ENCODE measurements at places on chromosomes 11 and 22.
A peak's percentile ranks its signal among the peaks of the same experiment; 100 is the strongest.

GRCh38 chr11:116336540-116336939 lies 436.2 kb downstream of the BUD13 start:
- DNase-seq, result no peak

GRCh38 chr11:43515090-43515489 lies 156.4 kb downstream of the TTC17 start:
- DNase-seq, result no peak

DNA sequence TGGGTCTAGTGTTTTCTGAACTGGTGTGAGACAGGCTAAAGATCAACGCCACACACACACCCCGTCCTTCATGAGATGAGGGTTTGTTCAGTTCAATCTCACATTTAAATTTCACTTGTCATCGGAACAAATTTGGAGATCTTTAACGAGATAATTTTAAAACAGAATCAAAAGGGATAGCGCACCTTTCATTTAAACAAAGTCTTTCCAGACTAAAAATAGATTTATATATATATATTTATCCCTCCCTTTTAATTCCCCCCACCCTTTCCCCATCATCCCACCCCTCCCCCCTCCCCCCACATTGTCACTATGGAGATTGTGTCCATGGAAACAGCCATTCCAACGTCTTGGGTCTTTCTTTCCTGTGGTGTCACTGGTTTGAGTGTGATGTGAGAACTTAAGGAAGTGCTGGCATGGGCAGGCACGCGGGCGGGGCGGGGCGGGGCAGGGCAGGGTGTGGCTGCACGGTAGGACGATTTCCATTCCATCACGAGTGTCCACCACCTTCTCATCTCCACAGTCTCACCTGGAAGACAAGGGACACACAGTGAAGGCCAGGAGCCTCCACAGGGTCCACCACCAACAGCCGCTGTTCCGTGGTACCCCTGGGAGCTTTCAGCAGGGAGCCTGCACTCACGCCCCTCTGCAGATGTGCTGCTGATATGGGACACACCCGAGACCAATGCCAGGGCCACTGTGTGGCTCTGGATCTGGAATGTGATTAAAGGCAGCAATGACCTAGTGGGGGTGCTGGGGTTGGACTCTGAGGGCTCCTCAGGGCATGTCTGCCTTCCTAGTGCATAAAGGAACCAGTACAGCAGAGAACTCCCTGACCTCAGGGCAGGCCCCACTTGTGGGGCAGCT lies 30.5 kb upstream of the CYP2D6 start:
- no peak for DNase-seq

DNA sequence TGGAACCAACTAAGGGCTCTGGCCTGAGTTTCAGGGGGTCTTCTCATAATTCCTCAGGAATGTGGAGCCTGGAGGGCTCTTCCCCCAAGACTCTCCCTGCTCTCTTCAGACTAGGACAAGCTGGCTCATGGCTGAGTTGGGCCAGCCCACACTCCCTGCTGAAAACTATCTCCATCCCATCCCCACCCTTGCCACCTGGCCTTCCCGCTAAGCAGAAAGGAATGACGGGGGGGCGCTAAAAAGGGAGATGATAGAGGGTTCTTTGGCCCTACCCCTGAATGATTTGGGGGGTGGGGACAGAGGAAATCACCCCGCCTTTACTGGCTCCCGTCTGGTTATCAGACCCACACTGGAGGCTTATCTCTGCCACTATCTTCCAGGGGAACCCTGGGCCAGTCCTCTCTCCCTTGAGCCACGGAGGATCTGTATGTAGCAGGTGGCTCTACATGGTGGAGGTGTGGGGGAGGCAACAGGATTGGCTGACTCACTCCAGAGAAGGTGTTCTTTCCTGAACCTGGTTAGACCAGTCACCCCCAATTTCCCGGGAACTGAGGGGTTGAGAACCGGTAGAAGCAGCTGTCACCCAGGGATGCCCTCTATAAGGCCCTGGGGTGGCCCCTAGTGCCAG lies 5.7 kb downstream of the SMTN start:
- no peak for DNase-seq

DNA sequence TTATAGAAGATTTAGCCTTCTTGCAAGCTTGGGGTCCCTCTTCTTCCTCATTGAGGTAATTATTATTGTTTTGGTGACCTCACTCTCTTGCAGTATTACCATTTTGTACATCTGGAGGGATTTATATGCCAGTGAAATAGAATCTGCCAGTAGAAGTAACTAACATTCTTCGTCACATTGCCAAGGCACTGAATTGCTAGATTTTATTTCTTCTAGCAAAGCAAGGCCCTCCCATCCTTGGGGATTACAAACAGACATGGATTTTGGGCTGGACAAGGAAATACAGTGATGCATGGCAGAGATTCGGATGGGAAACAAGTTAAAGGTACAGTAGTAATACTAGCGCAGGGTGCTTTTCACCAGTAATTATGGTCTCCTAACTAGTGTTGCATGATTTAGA lies 7.8 kb downstream of the ADAMTS15 start:
- DNase-seq, result no peak

DNA sequence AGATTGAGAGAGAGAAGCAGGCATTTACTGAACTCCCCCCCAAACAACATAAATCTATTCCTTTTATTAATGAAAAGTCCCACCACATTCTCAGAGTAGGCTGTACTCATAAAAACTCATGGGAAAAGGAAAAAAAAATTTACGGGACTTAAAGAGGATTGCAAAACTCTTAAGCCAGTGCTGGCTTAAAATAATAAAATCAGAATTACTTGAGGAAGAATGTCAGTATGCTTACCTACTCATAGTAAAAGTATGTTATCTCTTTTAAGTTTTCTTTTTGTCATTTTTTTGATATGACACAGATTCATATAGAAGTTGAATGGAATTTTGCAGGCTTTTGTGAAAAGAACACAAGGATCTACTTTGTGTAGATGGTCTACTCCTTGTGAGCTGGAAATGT lies 126.3 kb downstream of the LUZP2 start:
- DNase-seq, result no peak

GRCh38 chr11:111358038-111359001 lies 20.8 kb downstream of the POU2AF1 start:
- no peak for DNase-seq

- DNase-seq, result no peak
Measured at GRCh38 chr22:19859861-19860510, 5.3 kb upstream of the GNB1L start.

- DNase-seq, result no peak
Measured at GRCh38 chr11:46850829-46851380, 4.8 kb upstream of the CKAP5 start.

DNA sequence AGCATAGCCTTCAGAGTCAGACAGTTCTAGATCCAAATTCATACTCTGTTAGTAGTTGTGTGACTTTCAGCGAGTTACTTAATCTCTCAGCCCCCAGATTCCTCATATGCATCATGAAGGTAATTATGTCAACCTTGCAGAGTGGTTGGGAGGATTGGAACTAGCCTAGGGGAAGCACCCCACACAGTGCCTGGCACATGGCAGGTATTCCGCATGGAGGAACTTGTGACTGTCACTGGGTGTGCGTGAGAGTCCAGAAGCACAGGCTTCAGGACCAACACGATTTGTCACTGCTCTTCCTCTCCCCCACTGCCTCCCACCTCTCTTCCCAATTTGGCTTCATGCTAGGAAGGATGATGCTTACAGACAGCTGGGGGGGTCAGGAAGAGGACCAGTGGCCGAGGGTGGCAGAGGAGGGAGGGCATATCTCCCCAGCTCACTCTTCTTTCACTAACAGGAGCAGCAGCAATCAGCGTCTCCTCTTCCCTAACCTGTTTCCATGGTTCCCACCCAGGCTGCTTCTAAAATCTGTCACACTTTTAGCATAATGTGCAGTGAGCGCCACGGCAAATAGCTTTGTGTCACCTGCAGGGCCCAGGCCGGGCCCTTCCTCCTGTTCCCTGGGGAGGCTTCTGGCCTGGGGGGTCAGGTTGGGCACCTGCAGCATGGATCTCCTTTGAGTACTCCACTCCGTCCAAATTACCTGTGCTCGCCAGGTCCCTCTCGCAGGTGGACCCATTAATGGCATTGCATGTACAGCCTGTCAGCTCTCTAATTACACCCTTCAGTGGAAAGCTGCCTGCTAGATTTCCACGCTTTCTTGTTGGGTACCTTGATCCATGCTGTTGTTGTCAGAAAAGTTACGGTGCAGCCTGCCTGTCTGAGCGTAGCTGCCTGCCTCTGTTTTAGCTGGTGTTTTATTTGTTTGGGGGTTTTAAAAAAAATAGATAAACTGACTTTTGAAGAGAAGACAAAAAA lies 400.4 kb downstream of the NXPE2 start:
- no peak for DNase-seq

- DNase-seq, result no peak
Measured at GRCh38 chr11:12704049-12704448, 29.8 kb downstream of the TEAD1 start.

GRCh38 chr11:120586072-120586471 lies 74.5 kb downstream of the GRIK4 start:
- no peak for DNase-seq

DNA sequence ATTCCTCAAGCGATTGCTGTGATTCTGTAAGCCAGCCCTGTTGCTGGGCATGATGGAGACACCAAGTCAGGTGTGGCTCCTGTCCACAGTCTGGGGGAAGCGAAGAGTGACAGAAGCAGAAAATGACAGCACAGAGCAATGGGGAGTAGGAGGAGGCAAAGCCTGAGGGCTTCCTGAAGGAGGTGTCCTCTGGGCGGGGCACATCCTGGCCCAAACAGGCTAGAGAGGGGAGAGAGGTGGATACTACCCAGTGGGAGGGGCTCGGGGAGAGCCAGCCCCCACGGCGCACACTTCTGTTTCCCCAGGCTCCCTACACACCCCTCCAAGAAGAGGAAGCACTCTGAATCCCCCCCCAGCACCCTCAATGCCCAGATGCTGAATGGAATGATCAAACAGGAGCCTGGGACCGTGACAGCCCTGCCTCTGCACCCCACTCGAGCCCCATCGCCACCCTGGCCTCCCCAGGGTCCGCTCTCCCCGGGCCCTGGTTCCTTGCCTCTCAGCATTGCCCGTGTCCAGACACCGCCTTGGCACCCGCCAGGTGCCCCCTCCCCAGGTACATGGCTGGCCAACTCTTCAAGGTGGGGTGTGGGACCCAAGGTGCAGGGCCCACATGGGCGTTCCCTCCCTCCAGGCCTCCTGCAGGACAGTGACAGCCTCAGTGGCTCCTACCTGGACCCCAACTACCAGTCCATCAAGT lies 18.9 kb downstream of the MYRF start:
- DNase-seq, result no peak

DNA sequence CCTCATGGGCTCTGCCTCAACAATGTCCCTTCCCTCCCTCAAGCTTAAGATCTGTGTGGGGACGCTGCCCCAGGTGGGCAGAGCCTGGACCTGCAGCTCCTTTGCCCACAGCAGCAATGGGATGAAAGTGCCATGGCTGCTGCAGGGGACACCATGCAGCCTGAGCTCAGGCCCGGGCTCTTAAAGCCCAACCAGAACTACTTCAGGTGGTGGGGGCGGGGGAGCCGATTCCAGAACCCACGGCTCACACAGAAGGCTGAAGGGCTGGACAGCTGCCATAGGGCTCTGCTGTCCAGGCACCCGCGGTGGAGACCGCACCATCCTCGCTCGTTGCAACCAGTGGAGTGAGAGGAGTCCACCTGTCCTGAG lies 12.5 kb downstream of the CHID1 start:
- DNase-seq, result no peak

- peak; percentile 36 for DNase-seq
Measured at GRCh38 chr22:42368379-42369249, 63.6 kb downstream of the NFAM1 start.

GRCh38 chr22:30195245-30196140 lies 51.1 kb downstream of the LIF start:
- no peak for DNase-seq

GRCh38 chr11:88435415-88435814 lies 97.9 kb upstream of the CTSC start:
- DNase-seq, result no peak

GRCh38 chr11:117936973-117937372 lies 7.8 kb upstream of the TMPRSS13 start:
- no peak for DNase-seq

DNA sequence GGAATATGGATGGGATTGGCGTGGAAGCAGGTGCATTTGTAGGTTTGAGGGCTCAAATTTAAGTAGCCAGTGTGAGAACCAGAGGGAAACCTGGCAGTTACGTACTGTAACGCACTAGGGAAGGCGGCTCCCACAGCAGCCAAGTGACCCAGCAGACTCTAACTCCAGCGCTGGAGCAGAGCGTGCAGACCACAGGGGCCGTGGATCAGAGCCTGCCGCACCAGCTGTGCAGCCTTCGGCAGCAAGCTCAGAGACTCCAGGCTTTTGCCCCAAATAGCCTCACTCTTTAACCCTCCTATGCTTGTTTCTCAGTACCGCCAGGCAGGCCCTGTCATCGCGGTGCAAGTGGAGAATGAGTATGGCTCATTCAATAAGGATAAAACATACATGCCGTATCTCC lies 12.3 kb downstream of the GLB1L3 start:
- DNase-seq, result no peak

GRCh38 chr11:125165843-125166763 lies 1.6 kb downstream of the PKNOX2 start:
- no peak for DNase-seq

DNA sequence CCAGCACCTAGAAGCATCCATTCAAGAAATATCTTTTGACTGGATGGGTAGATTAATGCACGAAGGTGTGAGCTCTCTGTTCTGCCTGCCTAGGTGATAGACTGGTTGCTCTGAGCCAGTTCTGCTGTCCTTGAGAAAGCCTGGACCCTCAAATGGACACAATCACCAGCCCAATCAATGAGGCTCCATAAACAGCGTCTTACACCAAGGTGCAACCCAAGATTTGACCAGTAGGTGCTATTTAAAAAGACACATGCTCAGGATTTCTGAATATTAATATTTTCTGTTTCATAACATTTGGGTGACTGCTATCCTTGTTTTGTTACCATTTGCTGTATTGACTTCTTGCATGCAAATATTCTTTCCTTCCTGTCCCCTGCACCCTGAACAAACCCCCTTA lies 39.0 kb downstream of the PAMR1 start:
- DNase-seq, result no peak

DNA sequence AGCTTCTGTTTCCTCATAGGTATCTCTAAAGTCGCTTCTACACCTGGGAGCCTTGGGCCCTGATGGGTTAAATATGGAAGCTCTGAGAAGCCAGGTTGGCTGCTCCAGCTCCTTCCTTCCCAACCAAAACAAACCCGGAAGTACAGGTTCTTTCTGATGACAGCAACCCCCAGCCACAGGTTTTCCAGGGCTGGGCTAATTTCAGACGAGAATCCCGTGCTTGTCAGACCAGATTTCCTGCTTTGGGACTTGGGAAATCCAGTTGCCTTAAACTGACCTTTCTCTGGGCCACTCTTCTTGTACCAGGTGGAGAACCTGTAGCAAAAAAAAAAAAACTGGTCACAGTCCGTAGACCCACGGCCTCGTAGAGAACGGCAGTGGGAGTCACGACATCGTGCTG lies 51.9 kb downstream of the RBX1 start:
- no peak for DNase-seq

GRCh38 chr22:46931414-46931813 lies 169.0 kb downstream of the TBC1D22A start:
- DNase-seq, result no peak
